ENCODE measurements at places on chromosomes 11 and 22.

DNA sequence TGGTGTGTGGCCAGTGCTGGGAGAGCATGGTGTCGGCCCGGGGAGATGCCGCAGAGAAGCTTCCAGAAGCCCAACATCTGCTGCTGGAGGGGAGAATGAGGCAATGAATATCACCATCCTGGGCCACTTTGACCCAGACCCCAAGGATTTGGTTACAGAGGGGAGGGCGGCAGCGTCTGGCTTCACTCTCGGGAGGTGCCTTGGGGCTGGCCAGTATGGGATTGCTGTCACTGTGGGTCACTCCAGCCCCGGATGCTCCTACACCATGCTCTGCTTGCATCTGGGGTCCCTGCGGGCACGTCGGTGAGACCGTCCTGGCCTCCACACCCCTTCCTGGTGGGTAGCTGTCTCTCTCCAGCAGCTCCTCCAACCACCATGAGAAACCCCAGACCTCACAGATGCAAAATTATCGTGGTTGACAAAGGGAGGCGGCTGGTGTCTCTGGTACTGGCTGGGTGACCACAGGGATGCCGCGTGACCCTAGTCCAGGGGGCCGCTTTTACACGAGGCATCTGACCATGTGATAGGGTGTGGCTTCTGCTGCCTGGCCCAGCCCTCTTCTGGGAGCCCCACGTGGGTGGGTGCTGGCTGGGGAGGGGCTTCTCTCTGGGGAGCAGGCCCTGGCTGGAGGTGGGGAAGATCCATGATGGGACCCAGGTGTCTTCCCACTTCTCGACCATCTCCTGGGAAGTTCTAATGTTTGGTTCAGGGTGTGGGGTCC lies 5.7 kb downstream of the KCNQ1 start:
- no peak for DNase-seq

DNA sequence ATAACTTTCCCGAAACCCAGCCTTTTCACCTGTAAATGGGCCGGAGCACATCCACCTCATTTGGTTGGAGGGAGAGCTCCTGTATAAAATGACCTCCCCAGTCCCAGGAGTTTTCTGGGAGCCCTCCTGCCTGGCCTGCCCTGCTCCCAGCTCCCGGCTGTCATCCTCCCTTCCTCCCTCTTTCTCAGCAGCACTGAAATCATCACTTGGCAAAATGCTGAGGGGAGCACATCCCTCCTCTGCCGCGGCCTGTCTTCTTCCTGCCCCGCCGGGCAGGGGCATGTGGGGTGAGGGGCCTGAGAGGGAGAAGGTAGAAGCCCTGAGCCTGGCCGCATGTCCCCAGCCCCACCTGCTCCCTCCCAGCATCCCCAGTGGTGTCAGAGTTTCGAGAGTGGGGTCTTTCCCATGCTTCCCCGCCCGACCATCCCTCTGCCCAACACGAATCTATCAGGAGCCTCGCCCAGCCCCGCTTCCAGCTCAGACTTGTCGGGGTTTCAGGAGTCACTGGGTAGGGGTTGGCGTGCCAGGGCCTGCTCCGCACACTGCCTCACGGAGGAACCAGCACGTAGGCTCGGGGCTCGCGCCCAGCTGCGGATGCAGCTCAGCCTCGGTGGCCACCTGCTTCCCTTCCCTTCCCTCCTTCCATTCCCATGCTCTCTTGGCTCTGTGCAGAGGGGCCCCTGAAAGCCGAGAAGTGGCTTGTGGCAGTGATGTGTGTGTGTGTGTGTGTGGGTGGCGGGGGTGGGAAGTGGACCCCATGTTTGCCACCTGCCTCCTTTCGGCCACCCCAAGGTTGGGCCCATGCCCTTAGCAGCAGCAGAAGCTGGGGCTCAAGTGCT lies 37.1 kb downstream of the NECTIN1 start:
- DNase-seq: no peak

GRCh38 chr11:10990637-10991193 lies 132.9 kb upstream of the ZBED5 start:
- no peak for DNase-seq

DNA sequence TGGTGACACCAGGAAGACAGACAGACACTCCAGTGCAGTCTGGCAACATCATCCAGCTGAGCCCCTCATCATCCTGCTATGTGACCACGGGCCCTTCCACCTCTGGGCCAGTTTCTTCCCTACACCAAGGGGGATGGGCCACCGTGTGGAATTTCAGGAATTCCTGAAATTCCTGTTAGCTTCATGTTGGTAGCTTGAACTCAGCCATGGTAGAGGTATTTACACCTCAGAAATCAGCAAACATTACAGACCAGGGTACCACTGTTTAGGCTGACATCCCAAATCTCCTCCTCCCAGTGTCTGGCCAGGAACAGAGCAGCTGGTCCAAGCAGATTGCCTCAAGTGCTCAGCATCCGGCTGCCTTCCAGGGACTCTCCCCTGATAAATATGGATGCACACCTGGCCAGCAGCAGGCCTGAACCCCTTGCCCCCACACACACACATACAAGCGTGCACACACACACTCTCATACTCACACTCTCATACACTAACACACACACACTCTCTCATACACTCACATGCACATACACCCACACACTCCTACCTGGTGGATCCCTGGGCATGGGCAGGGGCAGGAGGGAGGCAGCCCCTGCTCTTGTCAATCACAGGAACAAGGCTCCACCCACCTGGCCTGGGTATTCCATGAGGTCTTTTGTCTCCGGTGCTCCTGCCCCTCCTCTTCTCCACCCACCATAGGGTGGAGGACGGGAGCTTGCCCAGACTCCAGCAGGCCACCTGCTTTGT lies 85.2 kb downstream of the BUD13 start:
- no peak for DNase-seq

GRCh38 chr11:60953781-60954180 lies 1.8 kb upstream of the SLC15A3 start:
- DNase-seq: no peak

- no peak for DNase-seq
These were observed 2.0 kb downstream of the CSRP3 start for GRCh38 chr11:19199771-19200170.

DNA sequence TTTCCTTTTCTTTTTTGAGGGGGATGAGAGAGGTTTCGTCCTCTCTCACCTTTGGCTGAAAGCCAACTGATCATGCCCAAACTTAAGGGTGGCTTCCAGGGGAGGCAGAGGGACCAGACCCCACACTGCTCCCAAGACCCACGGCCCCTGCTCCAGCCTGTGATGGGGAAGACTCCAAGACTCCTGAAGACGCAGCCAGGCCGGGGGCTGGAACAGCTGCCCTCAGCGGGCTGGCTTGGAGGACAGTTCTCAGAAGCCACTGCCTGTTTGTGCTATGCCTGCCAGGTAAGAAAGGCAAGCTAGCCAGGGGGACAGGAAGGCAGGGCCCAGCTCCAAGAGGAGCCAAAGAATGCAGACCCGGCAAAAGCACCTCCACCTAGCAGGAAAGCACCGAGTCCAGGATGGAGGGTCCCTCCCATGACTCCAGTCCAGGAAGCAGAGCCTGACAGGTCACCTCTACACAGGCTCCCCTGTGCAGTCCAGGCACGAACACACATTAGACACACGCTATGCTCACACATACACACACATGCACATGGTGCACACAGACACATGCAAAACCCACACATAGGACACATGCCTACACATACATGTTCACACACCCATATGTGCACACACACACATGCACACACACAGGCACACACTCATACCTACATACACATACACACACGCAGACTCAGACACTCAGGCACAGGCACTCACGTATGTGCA lies 31.3 kb downstream of the GNB1L start:
- no peak for DNase-seq

DNA sequence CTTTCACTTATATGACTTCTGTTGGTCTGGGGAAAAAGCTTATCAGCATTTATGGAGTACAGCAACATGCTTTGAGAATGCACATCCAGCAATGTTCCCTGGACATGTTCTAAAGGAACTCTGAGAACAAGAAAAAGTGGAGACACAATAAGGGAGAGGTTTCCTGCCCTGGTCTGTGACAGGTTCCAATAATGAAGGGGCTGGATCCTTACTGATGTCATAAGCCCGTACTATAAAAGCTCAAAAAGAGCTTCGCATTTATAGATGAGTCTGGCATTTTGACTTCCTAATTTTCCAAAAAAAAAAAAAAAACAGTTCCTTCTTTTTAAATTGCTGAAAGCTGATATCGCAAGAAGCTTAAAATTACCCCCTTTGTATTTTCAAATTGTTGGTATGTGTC lies 129.1 kb downstream of the MPPED2 start:
- no peak for DNase-seq

- no peak for DNase-seq
These were observed 8.0 kb upstream of the CLCF1 start for GRCh38 chr11:67381244-67381972.

- DNase-seq: no peak
These were observed 115.4 kb upstream of the SEZ6L start for GRCh38 chr22:26053737-26054316.

GRCh38 chr11:95345651-95346050 lies 114.6 kb upstream of the SESN3 start:
- DNase-seq: no peak

DNA sequence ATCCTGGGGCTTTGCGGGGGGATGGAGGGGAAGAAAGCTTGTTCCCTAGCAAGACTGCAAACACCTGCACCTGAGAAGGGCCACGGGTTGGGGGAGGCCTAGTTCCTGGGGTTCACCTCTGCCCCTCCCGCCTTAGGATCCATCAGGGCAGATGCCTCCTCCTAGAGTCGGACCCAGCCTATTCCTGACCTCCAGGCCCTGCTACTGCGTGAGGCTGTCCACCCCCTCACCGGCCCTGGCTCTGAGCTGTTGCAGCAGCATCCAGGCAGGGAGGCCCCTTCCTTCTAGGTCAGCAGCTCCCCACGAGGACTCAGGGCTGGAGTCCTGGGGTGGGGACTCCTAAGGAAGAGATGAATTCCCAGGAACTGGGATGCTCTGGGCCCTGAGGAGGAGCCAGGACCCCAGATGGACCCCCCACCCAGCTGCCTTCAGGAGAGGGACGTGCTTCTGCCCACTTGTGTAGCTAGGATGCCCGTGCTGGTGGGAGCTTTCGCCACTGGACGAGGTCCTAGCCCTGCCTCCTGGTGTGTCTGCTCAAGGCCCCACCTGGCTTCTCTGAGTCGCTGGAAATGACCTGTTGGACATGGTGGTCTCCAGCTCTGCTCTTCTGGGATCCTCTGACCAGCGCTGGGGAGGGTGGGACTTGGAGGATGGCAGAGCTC lies 10.3 kb downstream of the MRGPRF start:
- DNase-seq: no peak

- no peak for DNase-seq
These were observed 182.5 kb downstream of the TTC28 start for GRCh38 chr22:28497188-28497587.

- no peak for DNase-seq
These were observed 179.0 kb upstream of the NECTIN1 start for GRCh38 chr11:119907878-119908572.

- DNase-seq: no peak
These were observed 176.0 kb downstream of the WNT11 start for GRCh38 chr11:76030286-76030685.

DNA sequence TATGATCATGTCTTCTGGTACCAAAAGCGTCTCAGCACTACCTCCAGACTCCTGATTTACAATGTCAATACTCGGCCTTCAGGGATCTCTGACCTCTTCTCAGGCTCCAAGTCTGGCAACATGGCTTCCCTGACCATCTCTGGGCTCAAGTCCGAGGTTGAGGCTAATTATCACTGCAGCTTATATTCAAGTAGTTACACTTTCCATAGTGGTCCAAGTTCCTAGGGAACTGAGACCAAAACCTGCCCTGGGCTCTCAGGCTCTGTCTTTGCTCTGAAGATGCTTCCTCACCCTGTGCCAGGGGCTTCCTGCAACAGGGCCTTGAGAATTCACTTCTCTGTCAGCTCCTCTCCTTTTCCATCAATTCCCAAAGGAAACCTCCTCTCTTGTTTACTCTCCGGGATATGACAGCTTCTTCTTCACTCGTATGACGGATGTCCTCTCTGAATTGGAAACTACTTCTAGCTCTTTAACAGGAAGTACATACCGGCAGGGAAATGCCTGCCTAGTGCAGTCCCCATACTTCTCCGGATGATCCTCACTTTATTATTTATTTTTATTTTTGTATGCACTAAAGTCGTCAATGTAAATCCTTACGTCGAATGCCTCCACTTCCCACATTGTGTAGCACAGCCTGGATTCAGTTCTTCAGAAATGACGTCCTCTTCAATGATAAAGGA lies 29.6 kb upstream of the PRAME start:
- no peak for DNase-seq

GRCh38 chr11:74604311-74604710 lies 11.9 kb downstream of the POLD3 start:
- no peak for DNase-seq

GRCh38 chr11:112357488-112357887 lies 96.8 kb upstream of the PLET1 start:
- DNase-seq: no peak

- DNase-seq: no peak
These were observed 38.1 kb upstream of the PRDM11 start for GRCh38 chr11:45108070-45109064.

DNA sequence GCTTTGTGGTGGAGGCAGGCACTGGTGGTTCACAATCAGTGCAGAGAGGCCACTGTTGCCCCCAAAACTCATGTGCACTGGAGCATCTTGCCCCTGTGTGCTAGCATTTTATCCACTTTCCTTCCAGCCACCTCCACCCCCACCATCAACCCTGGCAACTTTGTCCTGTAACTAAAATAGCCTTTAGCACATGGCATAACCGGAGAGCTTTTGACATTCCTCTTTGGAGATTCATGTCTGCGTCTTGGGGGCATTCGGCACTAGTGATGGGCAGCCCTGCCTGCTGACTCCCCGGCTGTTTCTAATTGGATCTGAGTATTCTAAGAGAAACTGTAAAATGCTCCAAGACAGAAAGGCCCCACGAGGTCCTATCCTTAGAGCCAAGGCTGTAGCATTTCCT lies 15.8 kb downstream of the SHISA8 start:
- no peak for DNase-seq

DNA sequence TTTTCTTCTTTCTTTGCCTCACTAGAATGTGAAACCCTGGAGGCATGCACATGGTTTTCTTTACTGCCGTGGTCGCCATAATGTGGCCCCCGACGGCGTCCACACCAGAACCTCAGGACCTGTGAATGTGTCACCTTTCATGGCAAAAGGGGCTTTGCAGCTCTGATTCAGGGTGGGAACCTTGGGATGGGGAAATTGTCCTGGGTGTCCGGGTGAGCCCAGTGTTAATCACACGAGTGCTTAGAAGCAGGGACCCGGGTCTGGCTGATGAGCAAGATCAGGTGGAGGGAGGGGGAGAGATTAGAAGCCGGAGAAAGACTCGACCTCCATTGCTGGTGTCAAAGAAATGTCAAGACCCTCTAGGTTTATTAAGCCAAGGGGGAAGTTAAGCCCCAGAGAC lies 74.7 kb upstream of the SHISAL1 start:
- DNase-seq: no peak

DNA sequence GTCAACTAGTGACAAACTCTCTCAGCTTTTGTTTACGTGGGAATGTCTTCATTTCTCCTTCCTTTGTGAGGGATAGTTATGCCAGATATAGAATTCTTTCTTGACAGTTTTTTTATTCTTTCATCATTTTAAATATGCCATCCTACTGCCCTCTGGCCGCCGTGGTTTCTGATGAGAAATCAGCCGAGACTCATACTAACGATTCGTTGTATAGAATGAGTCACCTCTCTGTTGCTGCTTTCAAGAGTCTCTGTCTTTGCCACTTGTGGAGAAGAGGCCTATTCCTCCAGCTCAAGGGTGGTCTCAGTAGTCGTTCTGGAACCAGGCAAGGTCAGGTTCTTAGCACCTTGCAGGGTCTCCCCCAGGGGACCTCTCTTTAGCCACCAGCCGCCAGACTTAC lies 8.0 kb downstream of the MYO7A start:
- DNase-seq: no peak

- DNase-seq: no peak
These were observed 1.0 kb downstream of the CBX7 start for GRCh38 chr22:39151329-39151975.

Data from stimulated activated naive CD8-positive, alpha-beta T cell treated with anti-CD3 and anti-CD28 coated beads, Interleukin-15, Interleukin-2, amounts not matched to agents 100 U/mL and 50 U/mL, for 24 hours (primary cell).